NCI-H524 (cell line): ENCODE measurements at places on chromosomes 4 and X.
A peak's percentile ranks its signal among the peaks of the same experiment; 100 is the strongest.

GRCh38 chr4:65968831-65969558 lies 298.7 kb upstream of the EPHA5 start:
- no peak for DNase-seq

GRCh38 chr4:66489370-66489769 lies 819.1 kb upstream of the EPHA5 start:
- no peak for DNase-seq

GRCh38 chrX:141924293-141924692 lies 20.6 kb downstream of the MAGEC1 start:
- no peak for DNase-seq

DNA sequence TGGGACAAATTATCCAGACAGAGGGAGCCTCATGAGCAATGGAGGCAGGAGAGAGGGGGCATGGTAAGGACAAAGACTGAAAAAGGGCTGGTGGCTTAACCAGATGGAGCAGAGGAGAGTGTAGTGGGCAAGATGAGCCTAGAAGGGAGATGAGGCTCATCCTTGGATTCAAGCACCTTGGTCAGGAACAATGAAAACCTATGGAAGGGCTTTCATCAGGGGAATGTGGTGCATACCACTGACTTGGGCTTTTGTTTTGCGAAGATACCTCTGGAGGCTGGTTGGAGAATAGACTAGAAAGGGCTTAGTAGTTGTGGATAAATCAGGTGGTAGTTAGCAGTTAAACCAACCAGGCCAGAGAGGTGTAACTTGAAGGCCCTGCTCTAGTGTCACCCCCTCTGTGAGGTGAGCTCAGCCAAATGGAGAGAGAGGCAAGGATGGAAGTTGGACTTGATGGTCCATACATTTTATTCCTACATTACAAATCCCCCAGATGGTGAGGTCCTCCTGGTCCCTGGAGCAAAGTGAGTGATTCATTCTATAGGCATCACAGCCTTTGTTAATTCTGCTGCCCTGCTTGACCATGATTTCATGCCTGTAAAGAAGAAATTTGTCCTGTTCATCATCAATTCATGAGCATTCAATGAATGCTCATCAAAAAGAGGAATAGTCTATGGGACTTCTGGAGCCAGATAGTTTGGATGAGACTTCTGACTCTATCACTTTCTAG lies 264.8 kb upstream of the IGFBP7 start:
- DNase-seq = no peak

DNA sequence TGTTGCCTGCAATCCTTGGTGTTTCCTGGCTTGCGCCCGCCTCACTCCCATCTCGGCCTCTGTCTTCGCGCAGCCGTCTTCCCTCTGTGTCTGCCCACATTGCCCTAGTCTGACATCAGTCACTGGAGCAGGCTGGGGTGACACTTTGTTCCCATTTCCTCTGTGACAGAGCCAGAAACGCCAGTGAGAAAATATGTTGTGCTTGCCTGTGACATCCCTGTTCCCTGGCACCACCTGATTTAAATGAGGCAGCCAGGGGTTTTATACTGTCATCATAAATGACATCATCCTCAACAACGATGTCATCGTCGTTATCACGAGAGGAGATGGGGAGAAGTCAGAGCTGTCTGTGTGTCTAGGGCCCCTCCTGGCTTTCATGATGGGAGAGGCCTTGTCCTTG lies 29.1 kb downstream of the ZNF185 start:
- no peak for DNase-seq

GRCh38 chr4:41363384-41363981 lies 106.8 kb downstream of the UCHL1 start:
- peak; percentile 13 for DNase-seq

DNA sequence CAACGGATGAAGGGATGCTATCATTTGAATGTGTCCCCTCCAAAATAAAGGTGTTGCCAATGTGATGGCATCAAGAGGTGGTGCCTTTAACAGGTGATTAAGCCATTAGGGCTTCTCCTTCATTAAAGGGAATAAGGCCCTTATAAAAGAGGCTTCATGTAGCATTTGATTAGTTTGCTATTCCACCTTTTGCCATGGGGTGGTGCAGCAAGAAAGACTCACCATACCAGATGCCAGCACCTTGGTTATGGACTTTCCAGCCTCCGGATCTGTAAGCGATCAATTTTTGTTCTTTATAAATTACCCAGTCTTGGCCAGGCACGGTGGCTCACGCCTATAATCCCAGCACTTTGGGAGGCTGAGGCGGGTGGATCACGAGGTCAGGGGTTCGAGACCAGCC lies 7.9 kb upstream of the SLC25A43 start:
- peak; percentile 18 for DNase-seq

GRCh38 chrX:48591255-48591791 lies 6.0 kb upstream of the WDR13 start:
- DNase-seq = no peak

GRCh38 chrX:57135287-57135686 lies 1.9 kb downstream of the SPIN2A start:
- DNase-seq = no peak

- DNase-seq = no peak
These were observed 56.6 kb downstream of the FAM193A start for GRCh38 chr4:2593003-2593402.

DNA sequence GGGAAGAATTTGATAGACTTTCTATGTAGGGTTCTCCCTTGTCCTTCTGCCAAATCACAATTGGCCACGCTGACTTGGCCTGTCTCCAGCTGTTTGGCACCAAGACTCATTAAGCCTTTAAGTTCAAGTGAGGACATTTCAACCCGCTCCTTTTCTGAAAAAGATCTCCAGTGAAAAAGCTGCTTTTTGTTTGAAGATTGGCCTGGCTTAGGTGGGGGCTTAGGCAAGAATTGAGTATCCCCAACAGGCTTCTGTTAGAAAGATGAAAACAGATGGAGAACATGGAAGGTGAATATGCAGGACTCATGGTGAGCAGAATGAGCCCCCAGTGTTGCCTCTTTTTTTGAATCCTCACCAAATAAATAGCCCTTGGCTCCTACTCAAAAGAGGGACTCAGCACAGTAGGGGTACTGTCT lies 28.5 kb upstream of the LIMCH1 start:
- no peak for DNase-seq

GRCh38 chr4:139137763-139138162 lies 39.3 kb downstream of the ELF2 start:
- no peak for DNase-seq

GRCh38 chr4:113502476-113502875 lies 259.1 kb downstream of the CAMK2D start:
- DNase-seq = no peak

GRCh38 chr4:100738196-100739165 lies 220.7 kb upstream of the EMCN start:
- no peak for DNase-seq

GRCh38 chr4:108204518-108204917 lies 35.8 kb upstream of the LEF1 start:
- DNase-seq = no peak

- DNase-seq = no peak
These were observed 19.6 kb upstream of the TCEAL4 start for GRCh38 chrX:103565752-103566151.

DNA sequence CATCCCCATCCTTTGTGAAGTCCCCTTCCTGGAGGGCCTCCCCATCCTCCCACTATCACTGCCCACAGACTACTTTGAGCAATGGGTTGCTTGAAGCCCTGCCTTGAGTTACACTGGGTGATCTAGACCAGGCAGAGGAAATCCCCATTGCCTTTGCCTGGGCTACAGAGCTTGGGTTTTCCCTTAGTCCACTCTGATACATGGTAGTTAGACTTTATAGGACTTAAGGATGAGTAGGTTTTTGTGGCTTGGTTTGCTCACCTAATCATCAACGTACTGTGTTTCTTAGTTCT lies 56.6 kb downstream of the TMEM131L start:
- DNase-seq = no peak

GRCh38 chr4:55358668-55359067 lies 12.6 kb downstream of the SRD5A3 start:
- DNase-seq = no peak

- DNase-seq = no peak
These were observed 243.6 kb downstream of the NPFFR2 start for GRCh38 chr4:72275381-72275780.

DNA sequence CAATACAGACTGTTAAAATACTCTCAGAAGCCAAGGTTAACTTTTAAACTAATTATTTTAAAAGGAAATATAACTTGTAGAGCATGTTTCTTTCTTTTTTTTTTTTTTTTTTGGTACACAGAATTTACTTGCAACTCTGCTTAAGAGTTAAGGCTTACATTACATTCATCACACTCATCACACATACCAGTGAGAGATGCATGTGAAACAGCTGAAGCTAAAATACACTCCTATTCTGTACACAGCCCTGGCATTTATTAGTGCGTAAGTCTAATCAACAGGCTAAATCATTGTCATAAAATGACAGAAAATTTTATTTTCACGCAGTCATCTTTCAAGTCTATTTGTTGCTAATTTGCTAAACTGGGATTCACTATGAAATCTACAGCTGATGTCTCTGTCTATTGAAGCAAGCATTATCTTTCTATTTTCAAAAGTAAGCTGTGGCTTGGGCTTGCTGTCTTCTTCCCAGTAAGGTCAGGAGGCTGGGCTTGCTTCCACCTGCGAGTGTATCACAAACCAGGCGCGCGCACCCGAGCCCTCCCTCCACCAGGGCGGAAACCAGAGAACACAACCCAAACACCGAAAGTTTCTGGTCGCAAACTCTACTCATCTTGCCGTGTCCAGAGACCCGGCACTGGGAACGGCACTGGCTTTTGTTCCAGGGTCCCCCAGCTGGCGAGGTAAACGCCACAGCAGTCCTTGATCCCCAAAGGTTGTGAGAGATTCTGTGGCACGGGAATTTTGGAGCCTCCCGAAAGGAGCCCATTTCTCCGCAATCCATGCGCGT lies 3.9 kb downstream of the MAML3 start:
- DNase-seq = peak; percentile 41

DNA sequence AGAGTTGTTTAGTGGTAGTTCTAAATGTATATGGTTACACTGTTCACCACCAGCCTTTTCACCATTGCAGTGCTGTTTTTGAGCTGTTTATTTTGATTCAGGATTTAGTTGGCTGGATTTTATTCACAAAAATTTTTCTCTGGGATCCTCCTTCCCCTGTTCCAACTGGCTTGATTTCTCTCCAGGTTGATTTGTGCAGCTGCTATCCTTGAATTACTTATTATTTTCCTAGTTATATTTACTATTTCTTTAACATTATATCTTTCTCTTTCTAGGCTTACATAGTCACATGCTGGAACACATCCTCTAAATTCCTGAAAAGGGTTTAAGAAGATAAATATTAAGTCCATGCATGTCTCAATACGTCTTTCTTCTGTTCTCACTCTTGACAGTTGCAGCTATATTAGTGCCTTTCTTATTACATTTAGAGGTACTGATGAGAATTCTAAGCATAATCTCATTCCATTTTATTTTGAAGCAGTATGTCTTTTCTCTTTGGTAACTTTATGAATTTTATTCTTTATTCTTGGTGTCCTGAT lies 82.2 kb downstream of the SUPT20HL2 start:
- DNase-seq = no peak

DNA sequence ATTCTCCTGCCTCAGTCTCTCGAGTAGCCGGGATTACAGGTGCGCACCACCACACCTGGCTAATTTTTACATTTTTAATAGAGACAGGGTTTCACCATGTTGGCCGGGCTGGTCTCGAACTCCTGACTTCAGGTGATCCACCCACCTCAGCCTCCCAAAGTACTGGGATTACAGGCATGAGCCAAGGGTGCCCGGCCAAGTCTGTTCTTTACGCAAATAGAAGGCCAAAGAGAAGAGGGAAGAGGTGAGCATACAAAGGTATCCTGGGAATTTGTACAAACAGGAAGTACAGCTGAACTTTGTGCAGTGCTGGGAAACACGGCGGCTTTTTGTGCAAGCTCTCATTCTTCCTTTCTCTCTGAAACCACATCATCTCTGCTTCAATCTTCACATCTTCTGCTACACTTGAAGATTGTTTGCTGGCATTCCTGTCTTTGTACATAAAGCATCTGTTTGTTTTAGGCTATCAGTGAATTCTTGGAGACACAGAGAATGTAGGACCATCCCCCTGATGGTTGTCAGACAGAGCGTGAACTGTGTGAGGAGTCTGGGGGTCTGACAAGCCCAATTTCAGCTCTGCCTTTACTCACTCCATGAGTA lies 71.9 kb upstream of the PRSS48 start:
- no peak for DNase-seq

DNA sequence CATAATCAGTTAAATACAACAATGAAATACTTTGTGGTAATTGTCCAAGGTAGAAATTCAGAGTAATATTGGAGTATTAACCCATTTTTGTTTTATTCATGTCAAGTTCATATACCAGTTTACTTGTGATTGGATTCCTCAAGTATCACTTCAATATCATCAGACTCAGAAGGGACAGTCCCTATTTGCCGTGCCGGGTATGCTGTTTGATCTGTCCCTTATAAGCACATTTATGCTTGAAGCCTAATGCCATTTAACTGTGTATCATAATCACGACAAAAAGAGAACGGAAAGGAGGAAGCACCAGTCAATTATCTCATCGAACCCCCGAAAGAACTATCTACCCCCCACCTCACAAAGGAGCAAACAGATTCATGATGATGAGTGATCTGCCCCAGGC lies 171.0 kb upstream of the TBL1X start:
- DNase-seq = no peak

GRCh38 chrX:48689208-48689920 lies 5.8 kb downstream of the WAS start:
- no peak for DNase-seq

DNA sequence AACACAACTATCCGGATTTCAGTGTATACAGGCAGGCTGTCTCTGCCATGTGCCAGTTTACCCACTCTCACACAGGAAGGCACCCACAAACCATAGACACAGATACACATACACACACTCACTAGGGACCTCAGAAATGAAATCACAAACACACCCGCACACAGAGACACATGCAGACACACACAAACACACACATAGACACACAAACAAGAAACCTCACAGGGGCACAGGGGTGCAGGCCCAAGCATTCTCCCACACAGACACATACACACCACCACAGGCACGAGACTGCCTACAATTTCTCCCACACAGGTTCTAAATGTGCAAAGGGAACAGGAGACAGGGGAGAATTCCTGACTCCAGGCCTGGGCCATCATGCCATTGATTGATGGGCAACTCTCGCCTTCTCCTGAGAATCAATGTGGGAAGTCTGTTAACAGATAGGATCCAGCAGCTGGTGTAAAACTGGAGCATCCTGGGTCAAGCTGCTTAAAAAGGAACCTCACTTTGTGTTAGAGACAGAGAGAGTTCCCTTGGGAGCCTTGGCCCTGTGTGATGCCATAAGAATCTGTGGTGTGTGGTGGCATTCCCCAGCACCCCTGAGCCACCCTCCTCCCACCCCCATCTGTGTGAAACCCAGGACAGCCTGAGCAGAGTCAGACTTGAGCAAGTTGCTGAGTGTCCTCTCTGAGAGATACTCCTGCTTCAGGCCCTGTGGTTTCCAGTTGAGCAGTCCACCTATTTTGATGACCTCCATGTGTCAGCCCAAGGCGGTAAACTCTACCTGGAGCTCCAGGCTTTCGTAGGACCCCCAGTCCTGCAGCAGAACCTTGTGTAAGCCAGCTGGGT lies 33.9 kb downstream of the NBDY start:
- DNase-seq = no peak

DNA sequence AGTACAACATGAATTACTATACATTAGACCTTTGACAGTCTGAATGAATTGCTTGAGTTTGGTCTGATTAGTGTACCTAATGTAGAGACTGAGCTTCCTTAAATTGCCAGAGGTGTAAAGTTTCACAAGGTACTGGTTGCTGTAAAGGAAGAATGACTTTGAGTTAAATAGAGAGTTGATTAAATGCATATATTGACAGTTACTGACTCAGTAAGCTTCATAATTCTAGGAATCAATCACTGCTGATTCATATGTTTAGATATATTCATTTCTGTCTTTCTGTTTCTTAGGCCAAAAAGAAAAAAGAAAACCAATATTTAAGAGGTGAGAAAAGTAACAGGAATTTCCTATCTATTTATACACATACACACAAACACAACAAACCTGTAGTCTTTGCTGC lies 16.2 kb upstream of the ART3 start:
- no peak for DNase-seq
